Activated T-helper 1 cell treated with Interleukin-2 at 50 U/mL for 16 hours (primary cell): ENCODE measurements at places on chromosomes 4 and X.

DNA sequence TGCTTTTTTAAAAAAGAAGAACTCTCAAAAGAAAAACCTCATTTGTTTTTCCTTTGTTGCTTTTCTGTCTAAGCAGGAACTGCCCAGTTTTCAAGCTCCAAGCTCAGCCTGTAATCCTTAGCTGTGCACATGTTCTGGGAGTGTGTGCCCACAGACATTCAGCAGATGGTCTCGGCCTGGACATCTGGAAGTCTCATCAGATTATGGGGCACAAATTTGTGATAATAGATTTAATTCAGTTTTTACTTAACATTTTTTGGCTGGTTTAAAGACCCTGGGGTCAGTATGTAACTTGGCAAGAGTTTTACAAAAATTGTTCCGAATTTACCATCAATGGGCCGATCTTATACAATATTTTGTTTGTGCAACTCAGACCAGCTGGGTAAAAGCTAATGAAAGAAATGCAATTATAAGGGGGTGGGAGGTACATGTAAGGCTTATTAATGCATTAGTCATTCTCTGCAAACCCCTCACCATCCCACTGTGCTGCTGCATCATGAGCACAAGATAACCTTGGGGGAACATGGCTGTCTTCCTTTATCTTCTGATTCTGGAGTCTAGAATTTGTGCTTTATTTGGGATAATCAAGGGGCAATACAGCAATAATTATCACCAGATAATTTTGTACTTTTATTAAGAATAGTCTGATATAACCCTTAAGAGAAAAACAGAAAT, 86.9 kb upstream of the PHOX2B start:
- DNase-seq: no peak

DNA sequence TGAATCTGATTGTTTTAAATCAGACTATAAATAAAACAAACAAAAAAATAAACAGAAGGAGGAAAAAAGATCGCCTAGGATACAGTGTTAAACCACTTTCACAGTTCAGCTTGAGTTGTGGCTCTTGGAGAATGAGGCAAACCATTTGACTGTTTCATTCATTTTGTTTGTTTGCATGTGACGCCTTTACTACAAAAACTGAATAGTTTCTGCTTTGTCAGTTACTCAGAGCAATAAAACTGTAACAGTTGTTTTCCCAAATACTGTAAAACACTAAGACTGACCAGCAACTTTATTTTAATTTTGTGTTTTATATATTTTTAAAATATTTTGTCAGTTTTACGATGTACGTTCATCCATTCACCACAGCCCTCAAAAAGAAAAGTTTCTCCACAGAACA, 214.5 kb downstream of the FBXW7 start:
- DNase-seq: no peak

DNA sequence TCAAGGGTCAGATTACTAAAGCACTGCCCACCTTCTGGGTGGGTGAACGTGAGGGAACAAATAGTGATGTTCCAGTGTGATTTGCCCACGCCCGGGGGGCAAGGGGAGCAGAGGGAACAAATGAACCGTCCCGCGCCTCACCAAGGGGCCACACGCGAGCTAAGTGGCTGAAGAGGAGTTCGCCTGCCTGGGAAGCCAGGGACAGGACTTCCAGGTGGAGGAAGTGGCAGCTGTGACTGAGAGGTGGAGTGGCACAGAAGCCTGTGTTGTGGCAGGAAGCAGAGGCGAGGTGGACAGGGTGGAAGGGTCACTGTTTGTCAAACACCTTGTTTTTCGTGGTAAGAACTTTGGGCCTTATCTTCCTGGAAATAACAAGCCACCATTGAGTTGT, 9.0 kb upstream of the SORBS2 start:
- DNase-seq: no peak

DNA sequence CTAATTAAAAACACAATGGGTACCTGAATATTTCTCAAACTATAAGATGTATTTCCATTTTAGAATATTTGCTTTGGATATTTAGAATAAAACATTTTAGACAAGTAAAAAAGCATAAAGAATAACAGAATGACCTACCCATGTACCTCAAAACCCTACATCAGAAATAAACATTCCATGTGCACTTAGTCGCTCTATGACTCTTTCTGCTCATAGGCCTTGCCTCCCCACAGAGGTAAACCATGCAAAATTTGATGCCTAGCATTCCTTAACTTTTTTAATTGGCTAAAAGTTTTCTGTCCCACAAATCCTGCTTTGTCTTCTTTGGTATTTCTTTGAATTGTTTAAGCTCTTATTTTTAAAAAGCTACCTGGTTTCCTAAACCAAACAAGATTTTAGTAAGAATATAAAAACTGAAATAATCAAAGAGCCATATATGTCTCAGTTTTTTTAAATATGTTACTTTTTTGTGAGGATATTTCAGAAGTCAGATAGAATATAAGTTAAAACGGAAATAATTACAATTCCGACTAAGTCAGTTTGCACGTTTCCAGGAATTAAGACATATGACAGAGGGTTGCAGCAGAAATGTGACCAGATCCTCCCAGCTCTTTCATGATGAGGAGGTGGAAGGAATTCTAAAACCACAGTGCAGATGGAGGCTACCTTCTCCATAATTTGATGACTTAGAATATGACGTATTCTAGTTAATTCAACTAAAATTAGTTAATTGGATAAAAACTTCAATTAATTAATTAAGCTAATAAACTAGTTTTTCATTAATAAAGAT, 102.5 kb downstream of the FIP1L1 start:
- DNase-seq: no peak

DNA sequence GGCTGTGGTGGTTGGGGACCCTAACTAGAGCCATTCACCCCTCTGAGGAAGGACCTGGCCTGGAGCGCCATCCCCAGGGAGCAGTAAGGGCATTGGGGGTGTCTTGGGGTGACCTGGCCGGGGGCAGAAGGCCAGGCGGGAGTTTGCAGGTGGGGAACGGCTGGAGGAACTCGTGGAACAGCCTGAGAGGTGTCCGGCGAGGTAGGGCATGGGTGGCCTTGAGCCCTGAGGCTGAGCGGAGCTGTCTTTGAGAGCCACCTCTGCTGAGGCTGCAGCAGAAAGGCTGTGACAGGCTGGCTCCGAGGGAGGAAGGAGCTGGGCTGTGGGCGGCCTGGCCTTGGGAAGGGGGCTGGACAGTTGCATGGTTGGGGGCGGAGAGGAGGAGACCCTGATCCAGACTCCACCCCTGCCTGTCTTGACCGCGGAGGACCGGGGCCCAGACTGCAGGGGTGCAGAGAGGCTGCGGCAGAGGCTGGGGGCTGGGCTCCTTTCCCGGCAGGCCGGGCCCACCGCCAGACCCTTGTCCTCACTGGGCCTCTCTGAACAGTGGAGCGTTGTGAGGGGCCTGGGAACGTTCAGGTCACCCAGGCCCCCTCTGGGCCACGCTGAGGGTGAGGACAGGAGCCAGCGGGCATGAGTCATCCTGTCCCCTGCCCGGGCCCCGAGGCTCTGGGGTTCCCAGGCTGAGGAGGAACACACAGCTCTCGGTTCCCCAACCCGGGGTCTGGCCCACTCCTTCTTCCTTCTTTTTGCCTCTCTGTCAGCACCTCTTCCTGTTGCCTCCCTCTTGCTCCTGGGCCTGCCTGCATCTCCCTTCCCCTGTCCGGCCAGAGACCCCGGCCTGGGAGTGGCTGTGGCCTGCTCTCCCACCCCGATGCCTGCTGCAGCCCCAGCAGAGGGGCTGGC, 8.1 kb downstream of the SH3BP2 start:
- DNase-seq: no peak

- DNase-seq: no peak
These were observed 1.2 kb upstream of the TMEM47 start for GRCh38 chrX:34658326-34658725.

- no peak for DNase-seq
These were observed 225.1 kb upstream of the GPC4 start for GRCh38 chrX:133640161-133641015.

- DNase-seq: no peak
These were observed 54.9 kb upstream of the FRAS1 start for GRCh38 chr4:78002260-78002659.

DNA sequence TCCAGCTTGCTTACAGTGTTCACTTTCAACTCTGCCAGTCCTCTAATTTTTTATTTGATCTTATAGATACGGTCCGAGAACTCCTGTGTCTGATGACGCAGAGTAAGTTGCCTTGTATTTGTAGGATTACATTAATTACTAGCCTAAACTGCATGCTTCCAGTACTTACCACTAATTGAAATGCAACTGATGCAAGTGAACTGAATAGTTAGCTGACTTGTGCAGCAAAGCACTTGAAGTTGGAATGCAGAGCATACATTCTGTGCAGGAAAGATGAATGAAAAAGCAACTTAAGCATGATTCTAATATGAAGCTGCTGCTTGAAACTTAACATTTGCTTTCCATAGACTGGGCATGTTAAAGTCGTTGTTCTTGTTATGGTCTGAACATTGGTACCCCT, 100.9 kb downstream of the LIMCH1 start:
- DNase-seq: no peak

DNA sequence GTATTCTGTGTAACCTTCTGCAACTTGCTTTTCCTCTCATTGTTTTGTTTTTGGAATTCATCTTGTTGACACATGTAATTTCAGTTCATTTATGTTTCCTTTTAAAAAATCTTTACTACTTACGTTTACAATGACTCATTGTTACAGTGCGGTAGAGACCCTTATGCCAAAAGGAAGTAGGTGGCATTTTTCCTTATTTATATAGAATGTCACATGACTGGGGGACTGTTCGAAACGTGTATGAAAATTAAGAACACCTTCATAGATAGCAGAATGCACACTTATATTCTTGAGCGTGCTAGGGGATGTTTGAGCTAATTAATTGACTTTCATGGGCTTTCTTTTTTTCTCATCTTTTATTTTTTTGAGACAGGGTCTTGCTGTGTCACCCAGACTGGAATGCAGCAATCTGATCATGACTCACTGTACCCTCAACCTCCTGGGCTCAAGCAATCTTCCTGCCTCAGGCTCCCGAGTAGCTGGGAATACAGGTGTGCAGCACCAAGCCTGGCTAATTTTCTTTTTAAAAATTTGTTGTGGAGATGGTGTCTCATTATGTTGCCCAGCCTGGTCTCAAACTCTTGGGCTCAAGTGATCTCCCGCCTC, 7.3 kb downstream of the REPS2 start:
- DNase-seq: no peak

- no peak for DNase-seq
These were observed 197.2 kb upstream of the VCX3A start for GRCh38 chrX:6732101-6732500.

DNA sequence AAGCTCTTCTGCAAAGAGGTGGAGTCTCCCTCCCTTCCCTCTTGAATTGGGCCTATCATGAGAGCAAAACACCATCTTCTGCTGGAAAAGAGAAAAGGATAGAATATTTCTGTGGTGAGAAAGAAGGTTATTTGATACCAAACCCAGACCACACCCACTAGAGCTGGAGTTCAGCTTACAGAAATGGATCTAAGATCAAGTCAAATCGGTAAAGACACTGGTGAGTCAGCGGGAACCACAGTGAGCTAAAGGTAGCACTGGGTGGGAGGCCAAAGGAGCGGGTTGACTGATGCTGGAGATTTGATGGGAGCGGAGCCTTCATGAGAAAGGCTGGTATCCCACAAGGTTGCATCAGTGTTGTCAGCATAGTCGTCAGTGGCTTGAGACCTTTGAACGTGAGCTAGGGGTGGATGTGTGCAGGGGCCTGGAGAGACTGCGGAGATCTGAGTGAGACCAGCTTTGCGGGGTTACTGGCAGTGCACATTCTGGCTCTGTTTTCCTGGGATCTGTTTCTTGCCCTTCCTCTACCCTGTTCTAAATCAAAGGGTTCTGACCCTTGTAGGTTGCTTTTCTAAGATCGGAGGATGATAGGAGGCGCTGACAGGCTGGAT, 106.4 kb upstream of the SCOC start:
- DNase-seq: no peak

- DNase-seq: no peak
These were observed 85.9 kb upstream of the GPR34 start for GRCh38 chrX:41602816-41603345.

GRCh38 chrX:54043541-54044125, 640 bp downstream of the PHF8 start:
- peak; percentile 19 for DNase-seq

DNA sequence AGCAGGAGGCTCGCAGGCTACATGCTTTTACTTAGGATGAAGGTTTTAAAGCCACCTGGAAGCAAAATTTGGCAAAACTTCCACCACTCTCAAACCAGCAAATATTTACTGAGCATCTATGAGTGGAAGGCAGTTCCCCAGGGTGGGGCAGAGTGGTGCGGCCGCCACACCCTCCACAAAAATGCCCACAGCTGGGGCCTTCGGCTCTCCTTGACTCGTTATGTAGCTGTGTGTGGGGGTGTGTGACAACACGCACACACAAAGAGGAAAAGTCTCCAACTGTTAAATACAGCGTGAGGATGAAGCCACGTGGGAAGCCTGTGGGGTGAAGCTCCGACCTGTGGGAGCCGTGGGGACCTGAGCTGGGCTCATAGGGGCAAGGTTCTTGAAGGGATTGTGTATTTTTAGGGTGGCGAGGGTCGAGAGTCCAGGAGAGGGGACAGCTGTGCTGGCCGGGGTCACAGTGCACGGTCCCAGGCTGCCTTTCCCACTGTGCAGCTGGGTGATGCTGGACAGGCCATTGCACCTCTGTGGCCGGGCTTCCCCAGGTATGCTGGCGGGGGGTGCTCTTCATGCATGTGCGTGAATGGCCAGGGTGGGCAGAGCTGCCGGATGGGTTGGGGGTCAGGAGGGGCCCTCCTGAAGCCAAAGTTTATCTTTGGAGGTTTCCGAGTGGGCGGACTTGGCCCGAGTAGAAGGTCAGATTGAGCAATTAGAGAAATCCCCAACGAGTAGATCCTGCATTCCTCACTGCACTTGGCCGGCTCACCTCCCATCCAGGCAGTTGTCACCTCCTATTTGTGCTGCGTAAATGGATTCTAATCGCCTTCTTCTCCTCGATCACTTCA, 25.4 kb downstream of the SORCS2 start:
- no peak for DNase-seq

- DNase-seq: no peak
These were observed 16.6 kb downstream of the HTRA3 start for GRCh38 chr4:8285976-8286718.

- DNase-seq: no peak
These were observed 60.9 kb upstream of the TRPC3 start for GRCh38 chr4:122012735-122013134.

- no peak for DNase-seq
These were observed 8.2 kb upstream of the ADAMTS3 start for GRCh38 chr4:72577211-72577610.

DNA sequence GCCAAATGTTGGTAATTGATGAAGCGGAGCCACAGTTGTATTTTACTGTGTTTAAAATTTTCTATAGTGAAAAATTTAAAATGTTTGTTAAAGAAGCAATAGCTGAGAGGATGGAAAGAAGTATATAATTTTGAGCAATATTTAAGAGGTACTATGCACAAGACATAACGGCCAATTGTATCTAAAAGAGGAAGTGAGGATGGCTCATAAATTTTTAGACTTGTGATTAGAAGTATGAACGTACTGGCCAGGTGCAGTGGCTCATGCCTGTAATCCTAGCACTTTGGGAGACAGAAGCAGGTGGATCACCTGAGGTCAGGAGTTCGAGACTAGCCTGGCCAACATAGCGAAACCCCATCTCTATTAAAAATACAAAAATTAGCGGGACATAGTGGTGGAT, 12.7 kb upstream of the HHIP start:
- DNase-seq: no peak
